ENCODE measurements at places on chromosomes 4 and X.

- no peak for DNase-seq
Measured at GRCh38 chr4:163941221-163941905, 446.9 kb downstream of the TMA16 start.

DNA sequence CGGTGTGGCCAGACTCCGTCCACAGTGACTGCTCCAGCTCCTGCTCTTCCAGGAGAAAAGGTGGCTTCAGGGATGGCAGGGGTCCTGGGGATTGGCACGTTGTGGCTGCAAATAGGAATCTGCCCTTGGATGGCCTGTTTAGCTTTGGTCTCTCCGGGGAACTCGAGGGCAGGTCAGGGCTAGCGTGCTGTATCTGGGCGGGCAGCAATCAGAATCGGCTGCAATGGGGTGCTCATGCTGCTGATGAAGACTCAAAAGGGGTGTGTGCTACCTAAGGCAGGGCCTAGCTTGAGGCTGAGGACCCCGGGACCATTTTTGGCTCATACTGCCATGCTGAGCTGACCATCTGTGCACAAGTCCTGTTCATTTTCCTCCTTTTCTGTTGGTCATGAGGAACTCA lies 51.3 kb downstream of the RGS12 start:
- no peak for DNase-seq

DNA sequence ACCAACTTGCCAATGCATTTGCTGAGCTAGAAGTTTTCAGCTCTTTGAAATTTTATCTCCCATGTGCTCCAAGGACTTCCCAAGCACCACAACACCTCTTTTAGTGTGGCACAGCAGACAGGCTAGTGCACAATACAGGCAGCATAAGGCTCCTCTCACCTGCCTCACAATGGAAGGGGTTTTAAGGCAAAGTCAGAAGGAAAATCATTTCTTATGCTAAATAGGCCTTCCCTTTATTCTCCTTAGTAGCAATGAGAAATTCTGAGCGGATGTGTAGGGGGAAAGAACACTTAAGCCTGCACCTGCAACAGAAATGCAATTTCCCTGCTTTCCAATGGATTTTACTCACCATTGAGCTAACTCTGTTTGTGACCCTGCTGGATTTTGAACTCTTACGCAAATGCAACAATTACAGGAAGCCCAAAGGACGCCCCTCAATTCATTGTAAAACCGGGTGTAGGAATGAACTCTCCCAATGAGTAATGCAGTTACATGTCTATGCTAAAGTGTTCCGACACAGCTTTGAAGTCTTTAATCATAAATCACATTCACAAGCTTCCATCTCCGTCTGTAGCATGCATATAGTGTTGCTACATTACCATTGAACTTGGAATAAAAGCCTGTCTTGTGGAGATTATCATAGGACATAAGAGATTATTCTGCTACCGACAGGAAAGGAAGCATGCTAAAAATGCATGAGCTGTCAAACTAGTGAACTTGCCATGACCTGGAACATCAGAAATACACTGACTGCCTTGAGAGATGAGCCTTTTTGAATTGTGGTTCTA lies 1084.9 kb downstream of the RPA4 start:
- DNase-seq, result no peak

DNA sequence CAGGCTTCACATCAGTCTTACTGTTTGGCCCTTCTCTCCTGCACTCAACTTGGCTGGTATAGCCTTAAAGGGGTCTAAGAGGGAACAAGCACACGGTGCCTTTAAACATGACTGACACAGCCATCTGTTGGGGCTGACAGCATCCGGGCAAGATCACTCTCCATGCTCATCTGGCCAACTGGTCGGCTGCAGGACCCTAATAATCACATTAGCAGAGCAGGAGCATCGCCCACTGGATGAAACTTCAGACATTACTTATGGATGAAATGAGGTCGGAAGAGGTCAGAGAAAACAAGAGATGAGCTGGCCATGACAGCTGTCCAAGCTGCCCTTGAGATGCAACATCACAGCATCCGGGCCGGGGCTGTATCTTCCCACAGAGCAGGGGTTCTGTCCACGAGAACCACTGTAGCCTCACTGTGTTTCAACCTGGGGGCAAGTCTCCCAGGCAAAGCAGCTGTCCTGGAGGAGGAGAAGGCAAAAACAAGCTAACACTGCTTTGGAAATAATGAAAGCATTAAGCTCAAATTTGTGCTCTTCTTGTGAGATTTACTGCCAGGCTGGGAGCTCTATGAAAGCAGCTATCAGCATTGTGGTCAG lies 94.4 kb upstream of the TTC29 start:
- no peak for DNase-seq

- no peak for DNase-seq
Measured at GRCh38 chrX:103718120-103718519, 7.4 kb downstream of the TMEM31 start.

DNA sequence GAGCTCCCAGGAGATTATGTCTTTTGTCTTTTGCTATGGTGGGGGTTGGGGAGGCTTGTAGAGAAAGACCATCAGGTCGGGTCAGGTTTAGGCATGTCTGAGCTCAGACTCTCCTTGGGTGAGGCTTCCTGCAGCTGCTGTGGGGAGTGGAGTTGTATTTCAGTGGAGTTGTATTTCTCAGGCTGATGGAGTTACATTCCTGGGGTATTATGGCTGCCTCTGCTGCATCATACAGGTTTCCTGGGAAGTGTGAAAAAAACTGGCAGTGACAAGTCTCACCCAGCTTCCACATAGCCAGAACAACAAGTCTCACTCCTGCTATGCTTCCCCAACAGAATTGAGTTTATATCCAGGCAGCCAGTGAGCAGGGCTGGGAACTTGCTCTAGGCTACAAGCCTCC lies 119.3 kb downstream of the VSIG4 start:
- no peak for DNase-seq

DNA sequence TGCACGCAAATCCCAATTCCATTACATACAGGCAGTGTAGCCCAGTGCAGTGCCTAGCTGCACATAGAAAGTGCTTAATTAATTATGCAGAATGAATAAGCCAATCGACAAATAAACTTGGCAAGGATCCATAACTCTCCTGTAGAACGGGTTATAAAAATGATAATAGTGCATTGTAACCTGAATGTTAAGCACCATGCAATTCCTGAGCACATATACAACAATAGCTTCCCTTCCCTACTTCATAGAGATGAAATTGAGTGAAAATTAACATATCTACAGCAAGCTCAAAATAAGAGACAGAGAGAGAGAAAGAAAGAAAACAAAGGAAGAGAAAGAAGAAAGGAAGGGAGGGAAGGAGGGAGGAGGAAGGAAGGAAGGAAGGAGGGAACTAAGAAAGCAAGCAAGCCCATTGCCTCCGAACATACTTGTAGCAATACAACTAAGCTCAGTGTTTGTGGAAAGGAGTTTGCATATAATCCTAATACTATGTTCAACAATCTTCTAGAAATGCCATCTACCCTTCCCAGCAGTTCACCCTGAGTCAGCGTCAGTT lies 1074.0 kb upstream of the LCORL start:
- no peak for DNase-seq

DNA sequence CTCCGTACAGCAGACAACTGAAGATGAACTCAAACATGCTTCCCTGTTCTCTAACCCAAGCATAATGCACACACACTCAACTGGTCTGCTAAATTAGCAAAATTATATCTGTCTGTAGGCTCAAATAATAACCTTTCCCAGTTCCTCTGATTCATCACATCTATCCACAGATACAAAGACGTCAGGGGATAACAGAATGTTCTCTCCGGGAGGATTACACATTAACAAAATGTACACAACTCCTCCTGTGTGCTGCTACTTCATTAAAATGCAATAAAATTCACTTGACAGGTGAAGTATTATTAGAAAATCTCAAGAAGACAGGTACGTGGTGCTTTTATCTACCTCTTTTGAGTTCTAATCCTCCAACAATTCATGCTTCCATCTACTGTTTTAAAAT lies 57.4 kb downstream of the FAT1 start:
- no peak for DNase-seq

- no peak for DNase-seq
Measured at GRCh38 chr4:125833-126232, 1.5 kb downstream of the ZNF718 start.

- DNase-seq, result no peak
Measured at GRCh38 chr4:57691370-57691769, 581.2 kb upstream of the IGFBP7 start.

DNA sequence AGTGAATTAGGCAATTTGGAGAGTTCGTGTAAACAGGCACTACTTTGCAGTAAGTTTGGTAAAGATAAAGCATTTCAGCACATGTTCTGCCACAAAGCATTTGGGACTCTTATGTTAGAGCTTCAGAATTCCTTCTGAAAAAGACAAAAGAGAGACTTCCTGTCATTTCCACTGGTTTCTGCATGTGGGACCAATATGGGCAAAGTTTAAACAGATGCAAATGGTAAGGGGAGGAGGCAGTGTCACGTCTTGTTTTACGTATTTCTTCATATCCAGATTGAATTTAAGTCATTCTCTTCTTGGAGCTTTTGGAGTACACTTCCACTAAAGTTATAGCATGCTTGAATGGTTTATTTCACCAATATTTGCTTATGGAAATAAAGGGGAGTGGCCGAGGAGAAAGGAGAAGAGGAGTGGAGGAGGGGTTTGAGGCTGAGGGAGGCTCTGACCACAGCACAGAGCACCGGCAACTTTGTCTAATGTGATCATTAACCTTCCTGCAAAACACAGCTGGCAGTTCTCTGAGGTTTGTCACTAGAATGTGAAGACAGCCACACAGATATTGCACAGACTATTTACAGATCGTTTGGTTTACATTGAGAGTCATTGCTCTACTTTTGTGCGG lies at the start of gene APELA:
APELA (plus strand) TSS at position 479 of the 625 bp plus-strand sequence. CDS start 154 bp downstream, outside the sequence.
- no peak for DNase-seq

DNA sequence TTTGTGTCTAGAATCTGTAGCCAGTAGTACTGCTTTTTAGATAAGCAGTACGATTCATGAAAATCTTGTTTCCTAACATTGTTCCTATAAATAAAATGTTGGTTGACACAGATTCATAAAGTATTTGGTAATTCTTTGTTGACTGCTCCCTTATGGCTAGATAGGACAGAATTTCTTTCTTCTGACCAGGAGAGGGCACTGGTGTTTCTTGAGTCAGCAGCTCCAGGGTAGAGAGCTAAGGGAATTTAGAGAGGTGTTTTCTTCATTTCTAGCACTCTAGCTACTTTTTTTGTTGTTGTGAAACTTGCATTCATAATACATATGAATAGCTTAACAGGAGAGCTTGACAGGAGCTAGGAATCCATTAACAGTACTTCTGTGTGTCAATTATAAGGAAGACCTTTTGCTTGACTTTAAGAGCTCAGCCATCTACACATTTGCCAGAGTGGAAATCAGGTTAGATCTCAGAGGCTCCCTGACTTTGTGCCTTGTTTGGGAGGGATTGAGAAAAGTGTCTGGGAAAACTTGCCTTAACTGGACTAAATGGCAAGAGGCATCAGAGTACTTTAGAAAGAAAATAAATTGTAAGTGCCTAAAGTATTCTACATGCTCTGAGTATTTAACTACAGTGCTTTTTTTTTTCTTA lies 756.1 kb downstream of the SH3BGRL start:
- no peak for DNase-seq

- no peak for DNase-seq
Measured at GRCh38 chr4:53781629-53782457, 190.6 kb upstream of the LNX1 start.

- DNase-seq, result no peak
Measured at GRCh38 chr4:40842725-40843423, 93.1 kb downstream of the NSUN7 start.

DNA sequence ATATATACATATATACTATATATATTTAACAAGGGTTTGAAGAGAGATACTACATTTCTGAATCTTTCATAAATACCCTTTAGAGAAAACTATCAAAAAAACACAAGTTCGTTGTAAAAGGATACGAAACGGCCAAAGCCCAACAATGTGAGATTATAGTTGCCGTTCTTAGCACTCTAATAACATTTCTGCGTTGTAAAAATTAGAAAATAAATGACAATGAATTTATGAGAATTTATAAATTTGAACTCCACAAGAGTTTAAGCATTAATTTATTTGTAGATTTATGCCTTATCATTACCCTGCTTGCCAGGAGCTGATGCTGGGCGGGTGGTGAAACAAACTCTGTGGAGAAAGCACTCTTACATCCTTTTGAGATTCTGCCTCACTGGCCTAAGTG lies 1.1 kb downstream of the WDR17 start:
- no peak for DNase-seq

GRCh38 chr4:110629780-110630687 lies 7.2 kb upstream of the PITX2 start:
- no peak for DNase-seq

DNA sequence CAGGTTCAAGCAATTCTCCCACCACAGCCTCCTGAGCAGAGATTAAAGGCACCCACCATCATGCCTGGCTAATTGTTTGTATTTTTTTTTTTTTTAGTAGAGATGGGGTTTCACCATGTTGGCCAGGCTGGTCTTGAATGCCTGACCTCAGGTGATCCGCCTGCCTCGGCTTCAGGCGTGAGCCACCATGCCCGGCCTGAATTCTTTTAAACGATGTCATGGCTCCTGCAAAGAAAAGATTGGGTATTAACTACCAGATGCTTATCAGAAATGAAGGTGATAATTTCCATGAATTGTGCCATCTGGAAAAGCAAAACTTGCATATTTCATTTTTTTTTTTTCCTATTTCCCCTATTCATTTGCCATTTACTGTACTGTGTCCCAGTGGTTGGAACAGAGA lies 195.7 kb upstream of the IGFBP7 start:
- no peak for DNase-seq

GRCh38 chr4:186015212-186015817 lies 53.6 kb upstream of the TLR3 start:
- no peak for DNase-seq

DNA sequence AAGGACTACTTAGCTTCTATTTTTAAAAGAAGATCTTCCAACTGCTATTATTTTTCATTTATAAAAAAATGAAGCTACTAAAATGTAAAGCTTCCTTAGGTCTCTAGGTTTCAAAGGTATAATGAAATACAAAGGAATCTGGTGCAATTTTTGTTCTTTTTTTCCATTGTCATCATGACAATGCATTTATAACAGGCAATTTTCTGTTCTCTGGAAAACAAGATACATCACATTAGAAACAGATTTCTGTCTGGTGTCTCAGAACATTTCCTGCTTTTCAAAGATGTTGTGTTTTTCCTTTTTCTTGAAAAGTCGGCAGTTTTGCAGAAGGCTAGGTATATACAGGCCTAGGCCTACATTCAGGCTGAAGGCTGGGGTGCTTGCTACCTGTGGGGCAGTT lies 63.6 kb upstream of the ATP8A1 start:
- DNase-seq, result no peak

DNA sequence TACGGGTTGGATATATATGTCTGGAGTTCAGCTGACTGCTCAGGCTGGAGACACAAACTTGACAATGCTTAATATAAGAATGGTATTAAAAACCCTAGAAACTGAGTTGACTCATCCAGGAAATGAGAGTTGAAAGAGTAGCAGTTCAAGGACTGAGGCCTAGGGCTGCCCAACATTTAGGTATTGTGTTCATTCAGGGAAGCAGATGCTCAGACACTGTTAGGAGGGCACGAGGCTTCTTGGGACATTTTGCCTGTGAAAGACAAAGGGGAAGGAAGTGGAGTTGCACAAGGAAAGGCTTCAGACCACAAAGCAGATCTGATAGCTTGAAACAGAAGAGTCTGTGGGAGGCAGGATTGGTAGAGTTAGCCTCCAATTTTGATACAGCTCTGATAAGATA lies 52.0 kb upstream of the HS3ST1 start:
- no peak for DNase-seq
